ENCODE measurements at places on chromosomes 4 and X.

GRCh38 chr4:78937837-78938236 is 1.4 kb downstream of the PAQR3 start:
- no peak for DNase-seq

- DNase-seq, result no peak
Measured at GRCh38 chr4:42410446-42410845, 13.2 kb downstream of the SHISA3 start.

DNA sequence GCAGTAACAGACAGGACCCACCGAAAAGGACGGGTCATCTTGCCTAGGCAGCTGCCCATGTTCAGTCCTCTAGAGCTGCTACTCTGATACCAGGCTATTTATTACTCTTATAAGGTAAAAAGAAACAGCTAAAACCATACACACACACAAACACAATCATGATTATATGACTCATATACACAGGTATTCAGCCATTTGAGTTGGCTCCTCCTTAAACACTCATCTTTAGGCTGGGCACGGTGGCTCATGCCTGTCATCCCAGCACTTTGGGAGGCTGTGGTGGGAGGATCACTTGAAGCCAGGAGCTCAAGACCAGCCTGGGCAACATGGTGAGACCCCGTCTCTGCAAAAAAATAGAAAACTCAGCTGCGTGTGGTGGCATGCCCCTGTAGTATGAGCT is 76.6 kb downstream of the F11 start:
- DNase-seq, result no peak

GRCh38 chr4:128517096-128517738 is 229.6 kb upstream of the PGRMC2 start:
- DNase-seq, result no peak

DNA sequence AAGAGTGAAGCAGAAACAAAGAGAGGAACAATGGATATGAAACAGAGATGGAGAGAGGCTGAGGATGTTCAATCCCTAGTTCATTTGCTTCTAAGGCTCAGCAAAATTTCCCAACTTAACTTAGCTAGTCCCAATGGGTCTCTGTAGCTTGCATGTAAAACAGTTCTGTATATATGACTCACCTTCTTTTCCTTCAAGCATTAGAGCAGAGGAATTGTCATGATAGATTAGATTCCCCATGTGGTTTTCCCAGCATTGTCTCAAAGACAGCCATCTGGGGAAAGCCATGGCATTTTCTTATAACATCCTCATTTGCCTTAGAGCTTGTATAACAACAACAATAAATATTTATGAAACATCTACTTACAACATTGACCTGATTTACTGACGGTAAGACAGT is 93.9 kb upstream of the GATB start:
- no peak for DNase-seq

- no peak for DNase-seq
Measured at GRCh38 chr4:31482691-31483090, 762.5 kb downstream of the PCDH7 start.

DNA sequence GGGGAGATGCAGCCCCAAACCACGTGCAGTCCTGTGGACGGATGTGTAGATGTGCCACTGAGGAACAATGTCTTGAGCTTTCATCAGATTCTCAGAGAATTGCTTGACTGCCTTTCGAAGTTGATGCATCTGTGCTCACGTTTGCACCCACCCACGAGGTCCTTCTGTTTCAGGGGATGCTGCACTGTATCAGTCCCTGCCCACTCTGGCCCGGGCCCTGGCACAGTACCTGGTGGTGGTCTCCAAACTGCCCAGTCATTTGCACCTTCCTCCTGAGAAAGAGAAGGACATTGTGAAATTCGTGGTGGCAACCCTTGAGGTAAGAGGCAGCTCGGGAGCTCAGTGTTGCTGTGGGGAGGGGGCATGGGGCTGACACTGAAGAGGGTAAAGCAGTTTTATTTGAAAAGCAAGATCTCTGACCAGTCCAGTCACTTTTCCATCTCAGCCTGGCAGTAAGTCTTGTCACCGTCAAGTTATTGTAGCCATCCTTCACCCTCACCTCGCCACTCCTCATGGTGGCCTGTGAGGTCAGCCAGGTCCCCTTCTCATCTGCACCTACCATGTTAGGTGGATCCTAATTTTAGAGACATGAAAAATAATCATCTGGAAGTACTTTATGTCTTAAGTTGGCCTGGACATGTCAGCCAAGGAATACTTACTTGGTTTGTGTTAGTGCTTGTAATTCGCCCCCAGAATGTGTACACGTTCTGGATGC is 36.4 kb upstream of the MSANTD1 start:
- no peak for DNase-seq

DNA sequence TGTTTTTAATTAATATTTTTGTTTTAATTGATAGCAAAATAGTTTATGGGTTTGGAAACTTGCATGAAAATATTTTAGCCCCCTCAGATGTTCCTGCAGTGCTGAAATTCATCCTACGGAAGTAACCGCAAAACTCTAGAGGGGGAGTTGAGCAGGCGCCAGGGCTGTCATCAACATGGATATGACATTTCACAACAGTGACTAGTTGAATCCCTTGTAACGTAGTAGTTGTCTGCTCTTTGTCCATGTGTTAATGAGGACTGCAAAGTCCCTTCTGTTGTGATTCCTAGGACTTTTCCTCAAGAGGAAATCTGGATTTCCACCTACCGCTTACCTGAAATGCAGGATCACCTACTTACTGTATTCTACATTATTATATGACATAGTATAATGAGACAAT is 40.4 kb downstream of the MAP7D3 start:
- DNase-seq, result no peak

DNA sequence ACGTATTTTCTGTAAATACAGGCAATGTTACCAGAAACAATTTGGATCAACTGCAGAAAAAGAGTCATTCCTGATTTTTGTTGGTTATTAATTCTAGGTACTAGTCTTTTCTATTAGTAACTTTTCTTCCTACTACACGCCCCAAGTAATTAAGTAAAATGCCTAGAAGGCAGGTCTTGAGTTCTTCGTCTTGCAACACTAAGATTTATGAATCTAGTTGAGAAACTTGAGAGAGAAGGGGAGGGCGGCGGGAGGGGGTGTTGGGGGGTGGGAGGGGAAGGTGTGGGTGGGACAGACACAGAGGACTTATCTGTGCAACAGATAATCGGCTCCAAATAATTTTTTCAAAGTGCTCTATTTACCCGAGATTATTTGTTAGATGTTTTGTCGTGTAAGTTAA is 3.0 kb downstream of the RAP2C start:
- DNase-seq, result no peak

GRCh38 chrX:8743126-8743732 is 11.3 kb upstream of the ANOS1 start:
- peak; percentile 62 for DNase-seq

GRCh38 chrX:31572360-31572759 is 500.5 kb upstream of the FTHL17 start:
- DNase-seq, result no peak

DNA sequence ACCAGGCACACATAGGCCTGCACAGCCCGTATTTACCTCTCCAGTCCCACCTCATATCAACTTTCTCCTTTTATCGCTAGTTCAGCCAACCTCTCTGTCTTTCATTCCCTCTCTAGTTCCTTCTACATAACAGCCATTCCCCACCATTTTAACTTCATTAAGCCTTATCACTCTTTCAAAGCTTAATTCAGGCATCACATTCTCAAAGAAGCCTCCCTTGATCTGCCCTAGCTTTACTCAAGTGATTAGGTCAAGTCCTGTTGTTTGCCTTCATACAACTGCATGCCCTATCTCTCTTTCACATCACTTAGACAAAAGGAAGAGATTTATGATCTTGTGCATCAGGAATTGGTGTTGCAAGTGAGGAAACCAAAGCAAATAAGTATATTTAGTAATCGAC is 74.2 kb downstream of the ALPK1 start:
- no peak for DNase-seq

- no peak for DNase-seq
Measured at GRCh38 chrX:24920769-24921168, 95.0 kb downstream of the ARX start.

DNA sequence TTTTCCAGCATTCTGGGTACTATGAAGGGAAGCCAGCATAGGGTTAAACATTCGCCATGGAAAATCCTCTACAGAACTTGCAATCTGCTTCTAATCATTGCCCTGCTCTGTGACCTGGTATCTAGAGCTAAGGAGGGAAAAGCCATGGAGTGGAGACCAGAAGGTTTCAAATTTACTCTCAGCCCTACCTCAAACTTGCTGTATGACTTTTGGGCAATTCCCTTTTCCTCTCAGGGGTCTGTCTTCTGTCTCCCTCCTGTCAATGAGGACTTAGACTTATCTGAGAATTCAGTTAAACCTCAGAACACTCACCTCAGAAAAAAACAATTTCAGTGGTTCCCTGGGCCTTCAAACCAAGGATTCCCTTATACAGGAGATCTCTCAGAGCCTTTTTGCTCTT is 29.1 kb downstream of the ARHGEF9 start:
- no peak for DNase-seq

GRCh38 chrX:11754958-11755645 is 2.9 kb upstream of the MSL3 start:
- DNase-seq, result no peak

GRCh38 chrX:119677654-119677981 is 15.3 kb downstream of the SEPTIN6 start:
- no peak for DNase-seq

- no peak for DNase-seq
Measured at GRCh38 chr4:147778942-147779341, 47.1 kb downstream of the ARHGAP10 start.

GRCh38 chr4:2805712-2806389 is 13.0 kb downstream of the SH3BP2 start:
- no peak for DNase-seq

- no peak for DNase-seq
Measured at GRCh38 chr4:7358100-7358735, 76.5 kb downstream of the PSAPL1 start.

- no peak for DNase-seq
Measured at GRCh38 chr4:104531390-104531789, 36.7 kb upstream of the CXXC4 start.

DNA sequence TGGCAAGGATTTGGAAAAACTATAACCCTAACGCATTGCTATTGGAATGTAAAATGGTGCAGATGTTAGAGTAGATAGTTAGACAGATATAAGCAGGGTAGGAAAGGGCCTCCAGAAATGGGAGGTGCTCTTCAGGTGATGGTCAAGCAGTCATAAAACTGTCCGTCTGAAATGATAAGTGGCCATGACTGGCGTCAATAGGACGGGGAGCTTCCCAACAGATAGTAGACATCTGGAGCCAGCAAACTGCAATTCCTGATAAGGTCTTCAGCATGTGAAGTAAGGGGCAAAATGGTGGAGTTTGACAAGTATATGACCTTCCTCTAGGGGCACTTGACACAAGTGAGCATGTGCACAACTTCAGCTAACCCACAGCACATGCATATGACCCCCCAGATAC is 250.4 kb downstream of the MAGEB5 start:
- no peak for DNase-seq

GRCh38 chrX:30888526-30889146 is 418 bp downstream of the TAB3 start:
- DNase-seq, result no peak

GRCh38 chr4:25347473-25347872 is 29.6 kb upstream of the ANAPC4 start:
- no peak for DNase-seq

DNA sequence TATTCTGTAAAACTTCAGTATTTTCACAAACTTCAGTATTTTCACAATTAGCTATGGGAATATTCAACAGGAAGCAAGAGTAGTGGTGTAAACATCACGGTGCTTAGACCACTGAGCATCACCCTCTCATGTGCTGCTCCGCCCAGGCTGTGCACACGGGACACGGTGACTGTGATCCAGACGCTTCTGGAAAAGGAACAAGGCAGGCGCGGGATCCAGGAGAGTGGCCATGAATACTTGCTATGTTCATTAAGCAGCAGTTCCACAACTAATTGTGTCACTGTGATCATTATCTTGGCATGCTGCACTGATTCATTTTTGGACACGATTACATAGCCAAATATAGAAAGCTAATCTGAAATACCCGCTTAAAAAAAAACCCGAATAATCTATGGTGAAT is 19.6 kb upstream of the FAT1 start:
- DNase-seq, result no peak

DNA sequence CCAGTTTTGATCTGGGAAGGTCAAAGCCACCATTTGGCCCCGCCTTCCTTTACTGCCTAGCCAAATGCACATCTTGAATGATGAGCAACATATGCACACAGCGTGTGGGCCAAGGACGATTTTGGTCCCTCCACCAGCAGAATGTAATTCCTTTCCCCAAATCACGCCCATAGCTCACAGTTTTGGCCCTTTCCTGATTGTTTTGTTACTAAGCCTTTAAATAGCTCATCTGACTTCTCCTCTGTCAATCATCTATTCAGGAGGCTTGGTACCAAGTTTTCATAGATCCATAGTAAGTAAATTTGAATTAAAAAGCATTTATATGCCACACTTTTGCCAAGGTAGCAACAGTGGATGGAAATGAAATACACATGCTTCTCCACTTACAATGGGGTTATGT is 123.3 kb downstream of the NFKB1 start:
- DNase-seq, result no peak

- DNase-seq, result no peak
Measured at GRCh38 chr4:109406337-109406931, 27.2 kb upstream of the SEC24B start.

- DNase-seq, result no peak
Measured at GRCh38 chr4:152676052-152676854, 3.5 kb downstream of the TMEM154 start.

DNA sequence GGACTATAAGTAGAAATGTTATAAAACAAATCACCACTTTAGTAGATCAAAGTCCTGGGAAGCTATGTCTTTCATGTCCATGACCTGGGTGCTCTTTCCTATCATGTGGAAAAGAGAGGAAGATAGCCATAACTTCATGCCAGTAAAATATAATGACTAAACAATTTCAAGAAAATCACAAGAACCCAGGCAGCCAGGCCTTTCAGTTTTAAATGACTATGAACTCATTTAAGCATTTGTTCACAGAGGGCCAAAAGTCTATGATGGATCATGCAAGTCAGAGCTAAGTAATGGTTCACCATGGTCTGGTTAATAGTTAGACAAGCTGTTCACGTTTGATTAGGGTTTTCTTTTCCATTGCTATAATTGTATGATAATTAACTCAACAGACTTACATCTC is 155.8 kb downstream of the PPARGC1A start:
- DNase-seq, result no peak

DNA sequence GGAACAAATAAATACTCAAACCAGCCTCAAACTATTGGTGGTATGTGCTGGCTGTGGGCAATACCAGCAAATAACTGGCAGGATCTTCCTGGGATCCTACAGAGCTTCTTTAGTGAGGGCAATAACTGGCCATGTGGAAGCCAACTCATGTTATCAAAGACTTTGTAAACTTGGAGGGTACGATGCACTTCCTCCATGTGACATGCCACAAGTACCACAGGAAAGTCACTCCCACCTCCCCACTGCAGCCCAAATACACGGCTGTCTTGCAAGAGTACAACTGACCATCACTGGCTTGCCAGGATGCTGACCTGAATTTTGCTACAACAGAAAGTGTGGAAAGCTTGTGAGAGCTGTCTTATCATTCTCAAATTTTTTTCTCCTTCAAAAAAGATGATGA is 93.3 kb upstream of the MAML3 start:
- DNase-seq, result no peak

All from ecto neural progenitor cell (in vitro differentiated cells).